ENCODE measurements at places on chromosomes 5 and 9.

GRCh38 chr5:77859306-77859705, 83.2 kb upstream of the TBCA start:
- DNase-seq, result no peak

DNA sequence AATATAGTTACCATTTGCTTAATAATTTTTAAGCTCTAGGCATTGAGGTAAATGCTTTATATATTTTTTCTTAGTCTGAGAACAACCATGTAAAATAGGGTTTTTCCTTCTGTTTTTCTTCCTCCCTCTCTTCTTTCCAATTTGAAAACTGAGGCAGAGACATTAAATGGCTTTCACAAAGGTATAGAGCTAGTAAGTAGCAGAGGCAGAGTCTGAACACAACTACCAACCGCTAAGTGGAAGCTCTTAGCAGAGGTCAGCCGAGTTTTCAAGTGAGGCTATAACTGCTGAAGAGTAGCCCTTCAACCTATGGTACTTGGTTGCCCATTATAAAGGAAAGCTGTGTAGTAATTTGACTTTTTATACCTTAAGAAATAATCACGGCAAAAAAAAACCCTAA, 187.1 kb downstream of the MEF2C start:
- no peak for DNase-seq

DNA sequence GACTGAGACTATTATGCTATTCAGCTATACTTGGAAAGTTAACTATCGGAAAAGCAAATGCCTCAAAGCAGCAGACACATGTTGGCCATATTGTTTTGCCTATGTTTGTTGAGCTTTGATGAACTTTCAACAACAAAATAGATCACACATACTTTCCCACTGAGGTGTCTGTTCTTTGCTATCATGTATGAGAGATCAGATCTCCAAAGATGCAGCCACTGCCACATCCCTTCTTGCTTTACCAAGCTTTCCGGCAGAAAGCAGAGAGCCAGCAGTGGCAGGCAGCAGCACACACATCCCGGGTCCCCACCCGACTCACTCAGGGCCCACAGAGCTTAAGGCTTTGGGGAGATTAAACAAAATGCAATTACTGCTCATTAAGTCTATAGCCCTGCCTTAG, 18.8 kb downstream of the ZBTB5 start:
- no peak for DNase-seq

- no peak for DNase-seq
Observed at GRCh38 chr9:126052791-126053190, 273.8 kb upstream of the MVB12B start.

GRCh38 chr9:95025213-95026147, 292.0 kb downstream of the FANCC start:
- no peak for DNase-seq

DNA sequence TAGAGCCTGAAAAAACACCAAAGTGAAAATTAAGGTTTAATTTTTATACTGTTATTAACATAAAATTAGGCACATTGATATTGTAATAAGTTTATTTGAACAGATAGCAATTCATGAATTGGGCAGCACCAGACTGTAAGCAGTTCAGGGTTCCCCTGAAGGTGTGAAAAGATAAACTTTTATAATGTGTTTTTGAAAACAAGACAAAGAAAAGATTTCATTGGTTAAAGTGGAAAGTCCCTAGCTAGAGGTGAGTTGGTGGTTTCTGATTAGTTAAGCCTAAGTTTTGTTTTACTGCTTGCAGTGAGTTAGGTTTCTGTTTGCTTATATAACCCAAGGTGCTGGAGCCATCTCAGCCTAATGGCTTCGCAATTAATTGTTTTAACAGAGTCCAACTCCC, 96.5 kb upstream of the RPS23 start:
- DNase-seq, result no peak

- no peak for DNase-seq
Observed at GRCh38 chr5:1036504-1037122, 28.0 kb downstream of the NKD2 start.

- DNase-seq, result no peak
Observed at GRCh38 chr9:136958473-136958872, 6.4 kb downstream of the LCN12 start.

- no peak for DNase-seq
Observed at GRCh38 chr5:55364537-55365055, 56.8 kb downstream of the MTREX start.

DNA sequence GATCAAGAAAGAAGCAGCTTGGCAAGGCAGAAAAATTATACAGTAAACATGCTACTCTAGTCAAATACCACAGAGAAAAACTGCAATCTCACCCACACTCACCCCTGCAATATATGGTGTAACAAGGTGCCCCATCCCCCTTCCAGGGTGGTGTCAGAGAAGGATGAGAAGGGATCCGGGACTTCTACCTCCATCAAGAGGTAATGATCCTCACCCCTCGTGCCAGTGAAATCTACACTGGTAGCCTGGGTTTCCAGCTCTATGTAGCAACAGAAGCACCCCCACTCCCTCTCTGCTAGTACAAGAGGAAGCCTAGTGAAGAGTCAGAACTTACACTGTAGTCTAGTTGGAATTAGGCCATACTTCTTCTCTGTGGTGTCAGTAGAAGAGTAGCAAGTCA, 18.9 kb downstream of the SLCO4C1 start:
- DNase-seq, result no peak

- DNase-seq, result no peak
Observed at GRCh38 chr9:73172901-73173215, 21.2 kb downstream of the ANXA1 start.
